HCT116 (cell line): ENCODE measurements at places on chromosomes 2 and 18. TPM values are rescaled to one million over a fixed set of nuclear protein-coding genes. Genes with fewer than 3 reads are reported as not detected.
A peak's percentile ranks its signal among the peaks of the same experiment; 100 is the strongest.

GRCh38 chr2:29066271-29066860 lies 8.0 kb downstream of the PCARE start:
- H3K27me3 ChIP-seq = no peaks in the 10 kb centered on the region
- no peak overlapping the region for H3K4me3 ChIP-seq
- no peaks in the 10 kb centered on the region for H3K36me3 ChIP-seq
- H3K4me1 ChIP-seq = no peaks in the 10 kb centered on the region
- DNase-seq = no peak
- no peak overlapping the region for H3K27ac ChIP-seq

DNA sequence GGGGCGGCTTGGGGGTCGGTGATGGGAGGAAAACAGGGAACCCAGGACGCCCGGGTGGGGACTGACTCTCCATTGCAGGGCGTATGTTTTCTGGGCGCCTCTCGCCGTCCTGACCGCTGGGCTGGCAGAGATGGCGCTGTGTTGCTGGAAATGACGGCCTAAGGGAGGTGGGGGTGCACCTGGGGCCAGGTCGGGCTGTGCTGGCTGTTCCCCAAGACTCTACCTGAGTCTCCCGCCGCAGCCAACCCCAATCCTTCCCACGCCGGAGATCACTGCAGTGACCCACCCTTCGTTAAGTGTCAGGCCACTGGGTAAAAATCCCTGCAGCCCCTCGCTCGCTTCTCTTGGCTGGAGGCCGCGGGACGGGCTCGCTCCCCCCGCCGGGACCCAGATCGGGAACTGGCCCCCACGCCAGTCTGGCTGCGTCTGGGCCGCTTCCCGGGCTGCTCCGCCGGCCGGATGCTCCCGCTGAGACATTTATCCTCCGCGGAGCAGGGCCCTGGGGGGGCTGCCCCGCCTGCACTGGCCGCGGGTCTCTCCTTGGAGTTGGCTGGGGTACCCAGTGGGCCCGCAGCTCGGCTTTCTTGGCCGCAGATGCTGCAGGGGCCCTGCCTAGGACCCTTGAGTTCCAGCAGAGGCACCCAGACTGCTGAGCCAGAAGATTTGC lies 7.8 kb upstream of the ARMC9 start:
- no peak overlapping the region for H3K27ac ChIP-seq
- no peaks in the 10 kb centered on the region for H3K4me1 ChIP-seq
- no peak for DNase-seq
- no peaks in the 10 kb centered on the region for H3K27me3 ChIP-seq

DNA sequence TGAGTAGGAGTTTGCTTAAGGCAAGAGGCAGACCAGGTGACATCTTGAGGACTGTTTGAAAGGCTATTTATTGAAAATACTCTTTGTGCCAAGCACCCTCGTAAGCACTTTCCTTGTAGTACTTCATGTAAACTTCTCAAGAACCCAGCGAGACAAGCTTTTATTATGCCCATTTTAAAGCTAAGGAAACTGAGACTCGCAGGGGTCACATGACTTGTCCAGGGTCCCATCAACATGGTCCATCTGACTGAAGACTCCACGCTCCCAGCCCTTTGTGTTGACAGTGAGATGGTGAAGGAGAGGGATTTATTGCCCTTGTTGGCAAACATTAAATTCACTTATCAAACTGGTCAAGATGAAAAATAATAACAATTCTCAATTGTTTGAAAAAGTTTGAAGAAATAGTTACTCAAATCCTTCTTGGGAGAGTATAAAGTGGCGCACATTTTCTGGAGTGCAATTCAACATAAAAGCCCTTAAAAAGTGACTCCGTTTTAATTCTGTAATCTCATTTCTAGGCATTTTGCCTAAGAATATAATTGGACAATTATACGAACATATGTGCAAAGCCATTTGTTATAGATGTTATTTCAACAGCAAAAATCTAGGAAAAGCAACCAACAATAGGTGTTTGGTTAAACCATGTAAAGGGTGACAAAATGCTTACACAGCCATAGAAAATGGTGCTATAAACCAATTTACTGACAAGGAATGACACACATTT lies 270.5 kb upstream of the NCKAP5 start:
- no peaks in the 10 kb centered on the region for H3K36me3 ChIP-seq
- no peak overlapping the region for H3K4me3 ChIP-seq
- no peak overlapping the region for H3K27ac ChIP-seq
- no peak for DNase-seq

GRCh38 chr2:45938649-45939511 lies 287.4 kb downstream of the PRKCE start:
- peak overlapping the region; percentile 68 for H3K27ac ChIP-seq
- H3K4me3 ChIP-seq = peak overlapping the region; percentile 17
- peaks cover 81% of the 10 kb centered on the region for H3K4me1 ChIP-seq

- no peak overlapping the region for H3K27ac ChIP-seq
- peaks cover 5% of the 10 kb centered on the region; the same call in 1 of the 2 replicates for H3K27me3 ChIP-seq
- no peaks in the 10 kb centered on the region for H3K36me3 ChIP-seq
- DNase-seq = no peak
These were observed 20.5 kb upstream of the NYAP2 start for GRCh38 chr2:225378984-225379383.

GRCh38 chr2:118968042-118968441 lies 26.0 kb downstream of the MARCO start:
- no peak overlapping the region for H3K4me3 ChIP-seq
- no peak for DNase-seq
- peaks cover 11% of the 10 kb centered on the region; the same call in 1 of the 2 replicates for H3K27me3 ChIP-seq
- no peaks in the 10 kb centered on the region for H3K36me3 ChIP-seq
- H3K27ac ChIP-seq = no peak overlapping the region

- H3K4me3 ChIP-seq = no peak overlapping the region
- H3K36me3 ChIP-seq = no peaks in the 10 kb centered on the region
- DNase-seq = no peak
These were observed 720.5 kb downstream of the MBD2 start for GRCh38 chr18:53503914-53504441.

GRCh38 chr2:223513771-223514455 lies 88.2 kb downstream of the SCG2 start:
- no peak overlapping the region for H3K27ac ChIP-seq
- peaks cover 3% of the 10 kb centered on the region for H3K36me3 ChIP-seq
- peaks cover 8% of the 10 kb centered on the region for H3K4me1 ChIP-seq
- no peak for DNase-seq
- no peaks in the 10 kb centered on the region for H3K27me3 ChIP-seq

- H3K4me1 ChIP-seq = no peaks in the 10 kb centered on the region
- no peaks in the 10 kb centered on the region for H3K36me3 ChIP-seq
- no peak overlapping the region for H3K4me3 ChIP-seq
- H3K27ac ChIP-seq = no peak overlapping the region
- H3K27me3 ChIP-seq = no peaks in the 10 kb centered on the region
These were observed 110.7 kb upstream of the SMAD7 start for GRCh38 chr18:49061239-49061990.

DNA sequence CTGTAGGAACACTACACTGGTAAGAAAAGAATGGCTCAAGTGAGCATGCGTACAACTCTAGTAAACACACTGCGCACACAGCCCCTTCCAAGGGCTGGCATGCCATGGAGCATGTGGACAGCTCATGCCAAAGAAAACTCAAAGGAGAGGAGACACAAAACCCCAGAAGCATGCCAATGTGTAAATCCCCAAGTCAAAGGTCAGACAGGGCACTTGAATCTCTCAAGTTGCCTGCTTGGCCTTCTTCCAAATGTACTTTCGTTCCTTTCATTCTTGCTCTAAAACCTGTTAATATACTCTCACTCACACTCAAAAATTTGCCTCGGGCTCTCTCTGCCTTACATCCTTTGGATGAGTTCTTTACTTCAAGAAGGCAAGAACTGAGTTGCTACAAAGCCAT lies 365.3 kb downstream of the NBAS start:
- no peak overlapping the region for H3K27ac ChIP-seq
- H3K27me3 ChIP-seq = no peaks in the 10 kb centered on the region
- peaks cover 2% of the 10 kb centered on the region; the same call in 1 of the 2 replicates for H3K4me1 ChIP-seq
- no peak for DNase-seq

- H3K27ac ChIP-seq = peak overlapping the region; percentile 92
- H3K4me1 ChIP-seq = peaks cover 20% of the 10 kb centered on the region
- DNase-seq = no peak
- H3K4me3 ChIP-seq = peak overlapping the region; percentile 80
These were observed 682 bp downstream of the DUSP2 start for GRCh38 chr2:96144481-96145035.

DNA sequence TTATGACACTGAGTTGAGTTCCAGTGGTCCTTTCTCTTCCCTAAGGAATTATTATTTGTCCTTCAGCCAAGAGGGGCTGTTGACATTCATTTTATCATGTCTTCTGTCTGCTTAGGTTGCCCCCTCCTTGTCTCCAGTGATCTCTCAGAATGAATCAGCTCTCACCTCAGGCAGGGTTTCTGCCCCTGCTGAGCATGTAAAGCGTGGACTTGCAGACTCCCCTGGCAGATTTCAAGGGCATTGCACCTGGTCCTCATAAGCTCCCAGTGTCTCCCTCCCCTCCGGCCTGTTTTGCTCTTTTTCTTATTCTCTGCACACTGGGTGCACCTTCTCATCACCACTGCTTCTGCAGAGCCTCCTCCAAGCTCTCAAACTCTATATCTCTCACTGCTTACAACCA lies 188.4 kb downstream of the KCNS3 start:
- H3K4me3 ChIP-seq = no peak overlapping the region
- H3K27ac ChIP-seq = no peak overlapping the region
- no peaks in the 10 kb centered on the region for H3K4me1 ChIP-seq
- no peaks in the 10 kb centered on the region for H3K36me3 ChIP-seq
- peaks cover 31% of the 10 kb centered on the region for H3K27me3 ChIP-seq

GRCh38 chr18:61954096-61954746 lies 61.4 kb upstream of the RNF152 start:
- H3K27me3 ChIP-seq = no peaks in the 10 kb centered on the region
- H3K4me3 ChIP-seq = no peak overlapping the region
- H3K36me3 ChIP-seq = no peaks in the 10 kb centered on the region

- H3K27me3 ChIP-seq = no peaks in the 10 kb centered on the region
- H3K27ac ChIP-seq = no peak overlapping the region
- no peaks in the 10 kb centered on the region for H3K36me3 ChIP-seq
- H3K4me3 ChIP-seq = no peak overlapping the region
These were observed 157.2 kb downstream of the MIB1 start for GRCh38 chr18:21897811-21898210.

DNA sequence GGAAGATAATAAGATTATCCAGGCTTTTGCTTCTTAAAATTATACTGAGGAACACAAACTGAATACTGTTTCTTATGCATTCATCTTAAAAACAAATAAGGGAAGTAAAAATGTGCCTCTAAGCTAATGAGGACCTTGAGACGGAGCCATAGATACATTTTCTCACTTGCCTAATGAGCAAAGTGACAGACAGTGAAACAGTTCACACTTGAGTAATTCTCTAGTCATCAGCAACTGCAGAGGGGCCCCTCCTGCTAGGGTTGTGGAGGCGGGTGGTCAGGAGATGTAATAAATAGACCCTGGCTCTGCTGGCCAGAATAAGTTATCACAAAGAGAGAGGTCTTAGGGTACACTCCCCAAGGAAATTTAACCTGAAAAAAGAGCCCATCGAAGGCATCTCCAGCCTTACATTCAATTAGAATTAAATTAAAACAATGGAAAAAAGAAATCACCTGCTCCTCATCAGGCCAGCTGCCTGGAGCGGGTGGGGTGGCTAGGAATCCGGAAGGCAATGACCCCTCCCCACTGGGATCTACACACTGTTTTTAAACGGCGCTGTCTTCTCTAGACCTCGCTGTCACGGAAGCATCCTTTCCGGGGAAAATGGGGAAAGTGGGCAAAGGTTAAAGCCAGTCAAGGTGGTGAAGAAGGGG lies 32.6 kb upstream of the INSIG2 start:
- H3K4me1 ChIP-seq = no peaks in the 10 kb centered on the region
- H3K27me3 ChIP-seq = no peaks in the 10 kb centered on the region
- H3K4me3 ChIP-seq = no peak overlapping the region
- H3K36me3 ChIP-seq = no peaks in the 10 kb centered on the region

EVA1A gene
- total RNA-seq = 2.8 TPM

FLACC1 gene
- total RNA-seq = 0.74 TPM

EPHA4 gene
- 3.5 TPM for total RNA-seq

STAT4 gene
- 2.0 TPM for total RNA-seq

UGT1A5 gene
- not detected for total RNA-seq

CACNB4 gene
- 2.0 TPM for total RNA-seq

AQP12B gene
- total RNA-seq = not detected
